Effector CD4-positive, alpha-beta T cell (primary cell): ENCODE measurements at places on chromosomes 7 and 10.

GRCh38 chr7:142689439-142690120 is 59.7 kb upstream of the PRSS1 start:
- no peak for DNase-seq

DNA sequence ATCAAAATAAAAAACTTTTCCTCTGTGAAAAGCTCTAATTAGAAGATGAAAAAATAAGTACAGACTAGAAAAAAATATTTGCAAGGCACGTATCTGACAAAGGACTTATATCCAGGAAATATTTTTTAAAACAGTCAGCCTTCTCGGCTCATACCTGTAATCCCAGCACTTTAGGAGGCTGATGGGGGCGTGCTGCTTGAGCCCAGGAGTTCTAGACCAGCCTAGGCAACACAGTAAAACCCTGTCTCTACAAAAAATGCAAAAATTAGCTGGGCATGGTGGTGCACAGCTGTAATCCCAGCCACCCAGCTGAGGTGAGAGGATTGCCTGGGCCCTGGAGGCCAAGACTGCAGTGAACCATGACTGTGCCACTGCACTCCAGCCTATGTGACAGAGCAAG is 542.8 kb downstream of the PARD3 start:
- no peak for DNase-seq

DNA sequence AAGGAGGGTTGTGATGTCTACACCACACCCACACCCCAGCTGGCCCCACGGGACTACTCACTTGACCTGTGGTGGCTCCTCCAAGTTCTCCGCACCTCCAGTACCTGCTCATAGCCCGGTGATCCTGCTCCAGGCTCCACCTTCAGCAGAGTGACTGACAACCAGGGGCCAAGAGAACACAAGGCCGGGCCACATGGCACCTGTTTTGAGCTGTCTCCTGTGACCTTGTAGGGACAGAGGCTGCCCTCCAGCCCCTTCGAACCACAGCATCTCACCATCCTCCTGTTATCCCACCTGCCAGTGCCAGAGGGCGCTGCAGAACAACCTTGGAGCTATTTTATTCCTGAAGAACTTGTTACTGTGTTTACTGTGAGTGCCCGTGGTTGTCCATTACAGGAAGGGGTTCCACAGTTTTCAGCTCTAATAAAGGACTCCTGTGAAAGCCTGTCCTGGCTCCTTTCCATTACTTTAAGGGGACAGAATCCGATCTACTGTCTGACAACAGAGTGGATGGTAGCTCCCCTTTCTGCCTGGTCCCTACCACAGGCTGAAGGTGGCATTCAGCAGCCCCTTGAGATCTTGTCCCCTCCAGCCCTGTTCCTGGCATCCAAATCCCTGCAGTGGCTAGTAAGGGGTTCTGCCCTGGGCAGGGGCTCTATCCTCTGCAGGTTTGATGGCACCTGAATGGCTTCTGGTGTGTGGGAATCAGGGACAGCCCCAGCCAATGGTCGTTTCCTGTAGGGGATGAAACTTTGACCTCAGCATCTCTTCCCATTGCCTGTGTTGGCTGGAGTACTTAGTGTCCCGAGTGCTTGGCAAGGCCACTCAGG is 50.8 kb downstream of the C10orf120 start:
- no peak for DNase-seq

GRCh38 chr10:70958396-70958795 is 70.0 kb upstream of the PCBD1 start:
- no peak for DNase-seq
